ENCODE measurements at places on chromosomes 7 and 10.
A peak's percentile ranks its signal among the peaks of the same experiment; 100 is the strongest.

DNA sequence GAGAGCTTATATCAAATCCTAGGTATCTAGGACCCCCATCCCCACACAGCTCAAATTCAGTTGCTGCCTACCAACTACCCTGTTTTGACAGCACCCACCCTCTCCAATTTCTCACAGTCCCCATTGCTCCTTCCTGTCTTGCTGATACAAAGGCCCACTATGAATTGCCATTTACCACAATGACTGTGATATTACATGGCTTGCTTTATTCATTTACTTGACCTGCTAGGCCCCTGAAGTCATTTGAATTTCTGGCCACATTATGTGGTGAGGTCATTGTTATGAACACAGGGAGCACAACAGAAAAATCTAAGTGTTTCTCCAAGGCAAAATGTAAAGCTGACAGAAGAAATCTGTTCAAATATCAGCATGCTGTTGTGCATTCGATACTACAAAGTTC, 101.4 kb downstream of the PPP1R17 start:
- DNase-seq: no peak

DNA sequence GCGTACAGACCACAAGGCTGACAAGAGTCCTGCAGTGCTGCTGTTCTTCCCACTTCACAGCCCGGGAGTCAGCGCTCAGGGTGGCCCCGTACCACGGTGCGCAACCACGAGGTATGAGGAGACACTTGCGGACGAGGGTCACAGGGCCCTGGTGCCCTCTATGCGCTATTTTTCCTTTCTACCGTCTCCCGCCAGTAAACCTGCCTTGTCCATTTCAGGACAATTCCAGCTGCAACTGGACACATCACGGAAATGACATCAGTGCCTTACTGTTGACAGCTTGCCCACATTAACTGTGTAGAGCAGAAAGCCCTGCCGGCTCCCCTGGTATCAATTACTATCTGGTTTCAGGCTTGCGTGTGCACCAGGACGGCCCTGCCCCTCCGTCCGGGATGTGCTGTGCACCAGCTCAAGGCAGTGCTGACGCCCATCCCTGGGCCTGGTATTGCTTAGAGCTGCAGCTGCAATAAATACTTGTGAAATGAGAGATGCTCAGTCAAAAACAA, 65.1 kb downstream of the ZRANB1 start:
- peak; percentile 27 for DNase-seq

DNA sequence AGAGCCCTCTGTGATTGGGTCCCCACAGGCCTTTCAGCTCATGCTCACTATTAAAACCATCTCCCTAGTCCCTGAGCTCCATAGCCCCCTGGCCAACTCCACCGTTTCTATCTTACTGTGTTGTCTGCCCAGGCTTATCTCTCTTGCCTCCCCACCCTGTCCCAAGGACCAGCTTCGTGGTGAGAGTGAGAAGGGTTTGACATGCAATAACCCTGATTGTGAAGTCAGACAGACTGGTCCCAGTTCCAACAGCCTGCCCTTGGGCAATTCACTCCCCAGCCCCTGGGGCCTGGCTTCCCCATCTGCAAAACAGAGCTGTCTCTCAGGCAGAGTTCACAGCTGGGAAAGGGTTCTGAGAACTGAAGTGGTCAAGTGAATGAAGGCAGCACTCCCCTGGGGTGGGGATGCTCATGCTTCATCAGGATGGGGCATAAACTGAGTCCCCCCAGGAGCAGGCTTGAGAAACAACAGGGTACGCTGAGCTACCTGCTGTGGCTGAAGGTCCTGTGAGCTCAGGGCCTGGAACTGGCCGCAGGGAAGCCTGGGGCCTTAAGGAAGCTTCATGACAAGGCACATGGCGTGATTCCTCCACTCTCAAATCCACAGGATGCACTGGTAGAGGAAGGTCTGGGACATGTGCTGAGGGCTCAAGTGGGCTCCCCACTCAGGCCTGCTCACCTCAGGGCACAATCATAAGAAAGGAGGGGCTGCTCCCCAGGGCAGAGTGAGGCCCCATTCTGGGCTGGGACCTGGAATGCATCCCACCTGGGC, 1.8 kb upstream of the PPIF start:
- no peak for DNase-seq

DNA sequence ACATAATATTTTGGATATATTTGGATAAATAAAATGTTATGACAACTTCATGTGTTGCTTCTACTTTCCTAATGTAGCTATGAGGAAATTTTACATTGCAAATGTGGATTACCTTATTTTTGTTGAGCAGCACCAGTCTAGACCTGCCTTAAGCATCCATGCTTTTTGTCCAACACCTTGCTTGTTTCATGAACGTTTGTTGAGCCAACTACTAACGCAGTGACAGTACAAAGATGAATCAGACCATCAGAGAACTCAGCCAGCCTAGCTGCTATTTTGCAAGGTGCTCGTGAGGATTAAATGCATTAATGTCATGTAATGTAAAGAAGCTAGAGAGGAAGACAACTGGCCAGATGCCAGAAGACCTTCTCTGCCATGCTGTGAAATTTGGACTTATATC, 1.1 kb upstream of the ZC3HAV1L start:
- DNase-seq: no peak

GRCh38 chr10:131668903-131669302, 231.9 kb upstream of the PPP2R2D start:
- no peak for DNase-seq

DNA sequence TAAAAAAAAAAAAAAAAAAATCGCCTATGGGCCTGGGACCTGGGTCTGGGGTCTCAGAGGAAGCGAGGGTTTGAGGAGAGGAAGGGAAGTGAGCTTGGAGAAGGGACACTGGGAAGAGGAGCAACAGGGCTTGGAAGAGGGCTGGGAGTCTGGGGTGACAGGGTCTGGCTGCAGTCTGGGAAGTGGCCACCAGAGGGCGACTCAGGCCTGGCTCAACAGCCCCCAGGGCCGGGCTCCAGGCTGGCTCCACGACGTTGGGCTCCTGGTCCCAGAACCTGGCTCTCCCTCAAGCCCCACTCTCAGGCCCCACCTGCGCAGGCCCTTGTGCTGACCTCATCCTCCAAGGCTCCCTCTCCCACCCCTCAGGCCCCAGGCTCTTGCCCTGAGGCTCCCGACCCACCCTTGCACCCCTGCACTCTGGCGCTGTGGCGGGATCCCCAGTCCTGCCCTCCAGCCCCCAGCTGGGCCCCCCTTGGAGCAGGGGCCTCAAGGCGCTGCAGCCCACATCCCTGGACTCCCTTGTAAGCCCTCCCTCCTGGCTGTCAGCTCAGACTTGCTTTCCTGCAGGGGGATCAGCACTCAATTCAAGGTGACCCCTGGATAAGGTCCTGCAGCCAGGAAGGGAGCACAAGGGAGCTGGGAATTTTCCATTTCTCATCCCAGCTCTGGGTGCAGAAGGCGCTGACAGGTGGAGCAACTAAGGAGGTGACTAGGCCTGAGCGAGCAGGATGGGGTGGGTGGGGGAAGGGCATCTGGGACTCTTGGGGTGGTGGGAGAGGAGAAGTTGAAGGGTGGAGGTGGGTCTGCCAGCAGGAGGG, 5.4 kb upstream of the SPACDR start:
- DNase-seq: peak; percentile 78

DNA sequence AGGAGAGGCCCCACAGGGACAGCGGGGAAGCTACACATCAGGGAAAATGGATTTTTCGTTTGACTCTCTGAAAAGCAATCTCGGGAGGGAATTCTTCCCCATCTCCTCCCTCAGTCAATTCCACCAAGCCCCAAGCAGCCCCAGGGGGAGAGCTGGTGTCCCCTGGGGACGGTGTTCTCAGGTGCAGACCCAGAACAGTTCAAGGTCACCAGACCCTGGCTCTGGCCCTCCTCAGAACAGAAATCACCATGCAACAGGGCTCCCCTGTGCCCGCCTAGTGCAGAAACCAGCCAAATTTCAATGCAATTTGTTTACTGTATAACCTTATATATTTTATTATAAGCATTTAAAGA, 34.1 kb downstream of the GSDME start:
- DNase-seq: no peak

DNA sequence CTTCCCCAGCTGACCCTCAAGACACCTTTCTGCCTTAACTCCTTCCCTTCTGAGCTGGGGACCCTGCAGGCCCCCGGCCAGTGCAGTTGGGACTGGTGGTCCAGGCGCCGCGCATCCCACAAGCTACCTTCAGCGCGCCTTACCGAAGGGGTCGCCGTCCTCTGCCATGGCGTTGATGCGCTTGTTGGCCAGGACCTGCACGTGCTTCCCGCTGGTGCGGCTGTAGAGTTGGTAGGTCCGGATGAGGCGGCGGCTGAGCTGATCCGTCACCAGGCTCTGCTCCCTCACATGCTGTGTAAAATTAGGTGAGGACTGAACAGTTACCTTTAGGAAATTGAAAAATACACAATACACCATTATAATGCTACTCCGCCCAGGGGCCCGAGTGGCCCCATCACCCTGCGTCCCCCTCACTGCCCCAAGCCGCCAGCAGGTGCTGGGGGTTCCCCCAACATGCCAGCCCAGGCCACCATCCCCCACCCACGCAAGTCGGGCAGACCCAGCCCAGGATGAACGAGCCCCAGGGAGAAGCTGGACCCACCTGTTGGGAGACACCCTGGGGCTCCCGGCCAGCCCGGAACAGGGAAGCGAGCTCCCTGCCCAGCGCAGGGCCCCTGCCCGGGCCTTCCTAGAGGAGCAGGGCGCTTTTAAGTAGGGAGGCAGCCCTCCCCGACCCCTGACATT, 1.2 kb downstream of the FGF8 start:
- DNase-seq: no peak

DNA sequence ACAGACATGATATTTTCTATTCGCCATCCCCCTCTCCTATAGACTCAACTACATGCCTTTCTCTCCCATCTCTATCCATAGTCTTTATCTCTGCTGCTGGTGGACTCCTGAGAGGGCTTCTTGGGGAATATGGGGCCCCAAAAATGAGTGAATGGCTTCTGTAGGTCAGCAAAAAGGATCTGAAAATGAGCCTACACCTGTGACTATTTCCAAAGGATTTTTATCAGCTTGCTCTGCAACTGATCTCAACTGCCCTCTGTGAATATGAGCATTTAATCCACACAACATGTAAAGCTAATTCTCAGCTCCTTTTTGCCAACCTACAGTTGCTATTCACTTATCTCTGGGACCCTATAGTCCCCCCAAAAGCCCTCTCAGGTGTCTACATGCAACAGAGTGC, 36.2 kb downstream of the PRSS2 start:
- DNase-seq: no peak

DNA sequence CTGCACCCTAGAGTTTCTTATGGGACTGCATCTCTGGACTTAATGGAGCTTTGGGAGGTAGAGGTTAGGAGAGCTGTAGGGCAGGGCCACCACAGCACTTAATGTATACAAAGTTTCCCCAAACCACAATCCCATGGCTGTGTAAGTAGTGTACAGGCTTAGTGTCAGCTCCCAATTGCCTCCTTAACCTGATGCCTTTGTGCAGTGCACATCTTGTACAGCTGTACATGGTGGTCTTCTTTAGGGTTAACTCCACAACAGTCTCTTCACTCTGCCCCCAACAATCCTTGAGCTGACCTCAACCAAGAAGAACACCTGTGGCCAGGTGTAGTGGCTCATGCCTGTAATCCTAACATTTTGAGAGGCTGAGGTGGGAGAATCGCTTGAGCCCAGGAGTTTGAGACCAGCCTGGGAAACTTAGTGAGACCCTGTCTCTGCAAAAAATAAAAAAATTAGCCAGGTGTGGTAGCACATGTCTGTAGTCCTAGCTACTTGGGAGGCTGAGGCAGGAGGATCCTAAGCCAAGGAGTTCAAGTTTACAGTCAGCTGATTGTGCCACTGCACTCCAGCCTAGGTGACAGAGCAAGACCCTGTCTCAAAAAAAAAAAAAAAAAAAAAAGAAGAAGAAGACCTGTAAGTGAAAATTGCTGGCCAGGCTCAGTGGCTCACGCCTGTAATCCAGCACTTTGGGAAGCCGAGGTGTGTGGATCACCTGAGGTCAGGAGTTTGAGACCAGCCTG, 6.8 kb downstream of the PLAU start:
- no peak for DNase-seq

- DNase-seq: no peak
Measured at GRCh38 chr10:35533565-35533964, 71.6 kb upstream of the GJD4 start.

DNA sequence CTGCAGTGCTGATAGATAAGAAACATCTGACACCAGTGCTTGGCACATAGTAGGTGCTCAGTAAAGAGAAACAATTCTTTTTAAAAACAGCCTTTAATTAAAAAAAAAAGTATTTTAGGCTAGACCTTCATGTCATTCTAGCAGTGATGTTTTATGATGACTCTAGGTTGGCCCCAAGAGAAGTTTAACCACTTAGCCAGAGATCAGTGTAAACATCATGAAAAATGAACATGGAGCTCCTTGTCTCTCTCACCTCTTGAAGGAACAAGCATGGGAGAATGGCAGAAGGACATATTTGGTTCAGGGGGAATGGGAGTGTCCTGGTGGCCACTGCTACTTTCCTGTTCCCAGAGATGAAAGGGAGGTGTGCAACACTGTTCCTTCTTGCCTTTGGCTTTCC, 641.0 kb downstream of the LRMDA start:
- DNase-seq: no peak

DNA sequence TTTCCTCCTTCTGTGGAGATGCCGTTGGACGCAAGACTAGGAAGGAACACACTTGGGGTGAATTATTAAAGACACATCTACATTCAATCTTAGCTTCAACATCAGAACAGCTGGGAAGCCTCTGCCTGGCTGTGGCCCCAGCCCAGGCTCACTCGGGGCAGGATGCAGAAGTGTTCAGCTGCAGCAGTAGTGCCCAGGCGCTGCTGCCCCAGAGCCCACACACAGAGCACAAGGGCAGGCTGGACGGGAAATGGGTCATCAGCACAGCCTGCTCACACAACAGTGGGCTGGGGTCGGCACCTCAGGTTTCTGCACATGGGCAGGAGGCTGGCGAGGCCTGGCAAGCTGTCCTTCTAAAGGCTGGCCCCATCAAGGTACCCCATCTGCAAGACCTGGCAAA, 42.5 kb downstream of the NOD1 start:
- no peak for DNase-seq

DNA sequence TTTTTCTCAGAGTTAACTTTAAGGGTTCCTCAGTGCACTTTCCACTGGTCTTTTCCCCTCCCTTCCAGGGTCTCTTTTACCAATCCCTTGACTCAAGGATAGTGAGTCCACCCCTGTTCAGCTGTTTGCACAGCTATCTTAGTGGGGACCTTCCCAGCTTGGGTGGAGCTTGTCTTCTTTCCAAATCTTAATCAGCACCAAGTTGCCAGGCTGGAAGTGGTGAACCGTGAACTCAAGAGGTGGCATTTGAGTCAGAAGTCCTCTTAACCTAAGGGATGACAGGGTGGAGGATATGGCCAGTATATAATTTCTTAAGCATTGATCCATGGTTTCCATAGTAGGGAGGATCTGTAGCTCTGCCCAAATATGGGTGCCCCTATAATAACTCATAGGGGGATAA, 25.0 kb downstream of the MAPK8 start:
- no peak for DNase-seq

- no peak for DNase-seq
Measured at GRCh38 chr10:34001831-34002230, 667.4 kb upstream of the NRP1 start.

- peak; percentile 32 for DNase-seq
Measured at GRCh38 chr10:24467605-24468004, 256.1 kb downstream of the ARHGAP21 start.

GRCh38 chr10:64626924-64627323, 1105.7 kb downstream of the REEP3 start:
- DNase-seq: no peak
